ENCODE measurements at places on chromosomes 7 and 10.
A peak's percentile ranks its signal among the peaks of the same experiment; 100 is the strongest.

DNA sequence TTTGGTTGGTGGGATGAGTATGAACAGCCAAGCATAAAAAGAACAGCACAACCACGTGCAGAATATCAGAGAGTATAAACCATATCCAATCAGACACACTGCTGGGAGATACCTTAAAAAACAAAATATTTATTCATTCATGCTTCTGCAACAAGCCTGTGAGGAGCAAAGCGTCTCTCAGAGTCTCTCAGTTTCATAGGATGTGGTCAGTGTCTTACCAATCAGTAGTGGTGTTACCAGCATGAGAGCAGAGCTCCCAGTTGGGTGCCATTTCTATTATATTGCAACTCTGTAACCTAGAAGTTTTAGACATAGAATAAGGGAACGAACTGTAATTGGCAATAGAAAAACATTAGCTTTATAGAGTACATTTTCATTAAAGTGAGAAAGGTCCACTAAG, 445.9 kb upstream of the LRRN3 start:
- no peak for DNase-seq

DNA sequence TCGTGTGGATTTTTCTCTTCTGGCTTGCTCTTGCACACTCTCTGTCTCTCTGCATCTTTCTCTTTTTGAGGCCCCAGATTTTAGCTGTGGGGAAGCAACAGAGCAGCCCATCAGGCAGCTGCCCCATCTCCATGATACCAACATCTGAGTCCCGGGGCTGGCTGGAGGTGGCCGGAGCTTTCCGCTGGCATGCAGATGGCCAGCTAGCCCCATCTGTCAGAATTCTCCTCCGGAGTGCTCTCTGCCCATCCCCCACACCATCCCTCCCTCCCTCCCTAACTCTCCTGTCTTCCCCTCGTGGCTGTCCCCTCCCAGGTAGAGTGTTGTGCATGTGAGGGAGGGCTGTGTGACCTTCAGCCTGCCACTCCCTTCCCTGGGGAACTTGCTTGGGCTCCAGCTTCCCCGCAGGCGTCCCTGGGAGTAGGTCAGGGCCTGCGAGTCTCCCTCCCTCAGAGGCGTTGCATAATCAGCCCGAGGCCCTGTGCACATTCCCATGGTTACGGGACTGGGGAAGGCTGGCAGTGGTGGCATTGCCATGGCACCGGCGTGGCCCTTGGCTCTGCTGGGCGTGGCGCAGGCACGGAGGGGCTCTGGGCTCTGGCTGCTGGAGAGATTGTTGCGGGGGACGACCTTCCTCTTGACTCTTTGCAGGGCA, 24.7 kb downstream of the GHRHR start:
- no peak for DNase-seq

GRCh38 chr10:131098416-131098952, 213.0 kb downstream of the TCERG1L start:
- DNase-seq, result no peak

DNA sequence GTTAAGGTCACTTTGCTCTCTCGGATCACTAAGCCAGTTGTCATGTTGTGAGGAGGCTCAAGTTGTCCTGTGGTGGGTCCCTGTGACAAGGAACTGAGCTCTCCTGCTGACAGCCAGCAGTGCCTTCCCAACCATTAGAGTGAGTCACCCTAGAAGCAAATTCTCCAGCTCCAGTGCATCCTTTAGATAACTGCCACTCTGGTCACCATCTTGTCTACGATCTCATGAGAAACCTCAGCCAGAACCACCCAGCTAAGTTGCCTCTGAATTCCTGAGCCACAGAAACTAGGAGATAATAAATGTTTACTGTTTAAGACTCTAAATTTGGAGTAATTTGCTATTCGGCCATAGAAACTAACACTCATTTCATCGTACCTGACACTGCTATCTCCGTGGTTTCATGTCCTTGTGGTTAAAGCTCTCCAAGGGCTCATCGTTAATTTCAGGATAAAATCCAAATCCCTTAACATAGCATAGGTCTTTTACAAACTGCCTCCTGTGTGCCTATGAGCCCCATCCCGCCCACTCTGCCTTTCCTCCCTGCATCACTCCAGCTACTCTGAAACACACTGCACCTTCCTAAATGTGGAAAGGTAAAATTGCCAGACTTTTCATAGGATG, 56.5 kb upstream of the WIPF3 start:
- DNase-seq, result no peak

- DNase-seq, result no peak
Measured at GRCh38 chr7:83985821-83986220, 208.8 kb downstream of the SEMA3A start.

DNA sequence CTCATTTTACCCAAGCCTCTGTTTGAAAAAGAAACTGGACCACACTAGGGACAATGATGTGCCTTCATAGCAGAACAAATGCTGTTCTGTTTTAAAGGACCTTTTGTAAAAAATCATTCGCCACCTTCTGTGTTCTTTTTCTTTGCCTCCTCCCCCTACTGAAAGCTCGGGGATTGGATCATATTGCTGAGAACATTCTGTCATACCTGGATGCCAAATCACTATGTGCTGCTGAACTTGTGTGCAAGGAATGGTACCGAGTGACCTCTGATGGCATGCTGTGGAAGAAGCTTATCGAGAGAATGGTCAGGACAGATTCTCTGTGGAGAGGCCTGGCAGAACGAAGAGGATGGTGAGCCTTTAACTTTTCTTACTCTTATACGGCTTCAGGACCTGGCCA, 62.2 kb downstream of the POLL start:
- DNase-seq, result no peak

DNA sequence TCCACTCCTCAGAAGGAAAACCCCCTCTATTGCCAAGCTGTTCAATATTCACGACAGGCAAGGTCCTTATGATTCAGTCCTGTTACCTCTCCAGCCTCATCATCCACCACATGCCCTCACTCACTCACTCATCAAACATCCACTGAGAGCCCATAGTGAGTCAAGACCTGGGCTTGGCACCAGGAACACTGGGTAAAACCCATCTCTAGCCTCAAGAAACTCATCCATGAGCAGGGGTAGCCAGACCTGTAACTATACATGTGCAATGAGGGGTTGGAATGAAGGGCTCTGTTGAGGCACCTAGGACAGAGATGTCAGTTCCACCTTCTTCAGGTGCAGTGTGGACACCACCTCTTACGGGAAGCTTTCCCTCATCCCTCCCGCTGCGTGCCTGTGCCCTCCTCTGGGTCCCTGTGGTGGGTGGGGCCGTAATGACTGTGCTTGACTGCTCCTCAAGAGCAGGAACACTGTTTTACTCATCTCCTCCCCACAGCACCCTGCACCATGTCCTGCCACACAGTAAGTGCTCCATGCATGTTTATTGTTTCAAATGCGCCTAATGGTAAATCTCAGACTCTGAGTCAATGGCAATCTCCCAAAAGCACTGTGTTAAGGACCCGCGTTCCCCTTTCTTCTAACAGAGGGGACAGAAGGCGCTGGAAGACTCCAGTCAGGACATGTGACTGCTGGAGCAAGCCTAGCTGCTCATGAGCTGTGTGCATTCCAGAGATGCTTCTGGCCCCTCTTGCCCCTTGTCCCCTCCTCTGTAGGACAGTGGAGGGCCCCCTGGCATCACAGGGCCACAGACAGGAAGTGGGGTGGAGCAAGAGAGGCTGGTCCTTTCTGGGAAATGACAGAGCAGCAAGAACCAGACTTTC, 95.4 kb downstream of the HIPK2 start:
- no peak for DNase-seq

DNA sequence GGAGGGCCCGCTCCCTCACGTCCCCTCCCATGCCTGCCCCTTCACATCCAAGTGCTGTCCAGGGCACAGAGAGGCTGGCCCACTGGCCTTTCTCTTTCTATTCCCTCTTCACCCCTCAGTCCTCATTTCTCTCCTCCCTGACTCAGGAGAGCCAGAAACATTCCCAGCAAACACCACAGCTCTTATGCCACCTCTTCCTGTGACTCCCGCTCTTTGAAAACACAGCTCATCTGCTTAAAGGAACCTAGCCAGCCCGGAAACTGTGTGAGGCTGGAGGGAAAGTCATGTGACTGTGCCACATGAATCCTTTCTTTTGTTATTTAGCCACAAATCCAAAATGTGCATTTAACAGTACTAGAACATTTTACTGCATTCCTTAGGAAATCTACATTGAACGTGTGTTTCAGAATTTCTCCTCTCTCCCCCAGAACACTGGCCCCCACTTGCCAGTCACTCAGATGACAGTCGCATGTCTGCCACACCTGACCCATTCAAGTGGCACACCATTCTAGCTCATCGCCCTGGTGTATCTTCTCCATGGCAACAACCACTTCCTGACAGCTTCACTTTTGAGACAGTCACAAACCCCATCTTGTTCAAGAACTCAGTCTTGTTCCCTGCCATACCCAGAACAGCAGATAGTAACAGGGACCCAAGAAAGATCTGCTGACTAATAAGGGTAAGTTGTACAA, 42.8 kb downstream of the GRB10 start:
- DNase-seq, result peak; percentile 61

DNA sequence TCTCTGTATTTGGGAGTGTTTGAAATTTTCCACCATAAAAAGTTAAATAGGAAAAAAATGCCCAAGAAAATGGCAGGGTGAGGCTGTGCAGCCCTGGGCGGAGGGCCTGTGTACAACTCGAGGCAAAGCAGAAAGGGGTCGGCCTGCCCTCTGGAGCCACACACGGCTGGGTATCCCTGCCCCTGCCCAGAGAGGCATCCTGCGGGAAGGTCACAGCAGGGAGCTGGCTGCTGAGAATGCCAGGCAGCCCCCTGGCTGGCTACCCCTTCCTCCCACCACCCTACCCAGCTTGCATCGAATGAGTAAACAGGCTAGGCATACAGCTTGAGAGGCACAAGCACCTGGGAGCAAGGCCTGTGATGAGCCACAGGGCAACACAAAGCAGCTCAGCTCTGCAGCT, 46.1 kb downstream of the CAMK2B start:
- no peak for DNase-seq

DNA sequence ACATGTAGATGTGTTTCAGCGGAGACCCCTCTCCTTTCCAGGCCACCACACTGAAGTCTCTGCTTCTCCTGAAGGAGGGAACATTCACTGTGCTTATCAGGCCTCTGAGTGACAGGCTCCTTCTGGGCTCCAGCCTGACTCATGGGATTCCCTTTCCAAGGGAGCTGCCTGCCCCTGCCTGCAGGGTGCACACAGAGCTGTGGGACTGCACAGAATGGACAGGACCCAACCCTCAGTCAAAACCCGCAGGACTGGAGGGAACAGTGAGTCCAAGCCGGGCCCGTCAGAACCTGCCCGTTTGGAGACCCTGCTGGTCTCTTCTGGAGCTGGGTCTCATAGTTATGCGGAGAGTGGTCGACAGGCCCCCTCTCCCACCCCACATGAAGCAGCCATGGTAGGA, 32.6 kb downstream of the PLAC9 start:
- DNase-seq, result no peak

GRCh38 chr10:5666008-5666840, at the start of gene ASB13:
TSS of gene ASB13 (minus strand) at chr10:5666595. CDS start at chr10:5666551, 44 bp downstream.
- DNase-seq, result peak; percentile 30

DNA sequence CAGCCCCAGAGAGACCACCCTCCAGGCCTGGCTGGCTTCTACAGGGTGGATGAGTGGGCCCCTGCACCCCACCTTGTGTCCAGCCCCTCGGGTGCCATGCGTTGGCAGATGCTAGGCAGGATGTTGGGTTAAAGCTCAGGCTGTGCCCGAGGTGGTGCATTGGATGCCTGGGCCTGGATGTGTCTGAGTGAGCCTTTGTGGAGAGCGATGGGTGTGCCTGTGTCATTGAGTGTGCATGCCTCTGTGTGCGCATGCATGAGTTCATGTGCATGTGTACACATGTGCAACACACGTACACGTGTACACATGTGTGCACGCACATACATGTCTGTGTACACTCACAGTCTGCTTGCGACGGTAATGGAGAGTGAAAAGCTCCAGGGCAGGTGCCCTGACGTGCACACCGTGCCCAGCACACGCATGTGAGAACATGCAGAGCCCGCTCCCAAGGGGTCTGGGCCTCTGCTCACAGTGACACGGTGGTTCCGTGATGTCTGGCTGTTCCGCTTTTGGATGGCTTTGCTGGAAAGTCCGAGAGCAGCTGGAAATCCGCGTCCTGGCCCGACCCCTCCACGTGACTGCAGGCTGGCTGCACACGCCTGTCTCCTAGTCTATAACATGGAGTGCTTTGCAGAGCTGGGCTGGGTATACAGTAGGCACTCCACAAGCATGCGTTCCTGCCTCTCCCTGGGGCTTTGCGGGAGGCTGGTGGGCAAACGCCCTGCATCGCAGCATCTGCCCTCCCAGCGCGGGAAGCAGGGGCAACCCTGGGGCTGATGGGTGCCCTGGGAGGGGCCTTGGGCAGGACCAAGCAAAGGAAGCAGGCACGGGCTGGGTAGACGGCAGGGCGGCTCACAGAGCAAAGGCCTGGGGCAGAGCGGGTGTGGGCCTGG, 36.9 kb downstream of the ELFN1 start:
- no peak for DNase-seq

DNA sequence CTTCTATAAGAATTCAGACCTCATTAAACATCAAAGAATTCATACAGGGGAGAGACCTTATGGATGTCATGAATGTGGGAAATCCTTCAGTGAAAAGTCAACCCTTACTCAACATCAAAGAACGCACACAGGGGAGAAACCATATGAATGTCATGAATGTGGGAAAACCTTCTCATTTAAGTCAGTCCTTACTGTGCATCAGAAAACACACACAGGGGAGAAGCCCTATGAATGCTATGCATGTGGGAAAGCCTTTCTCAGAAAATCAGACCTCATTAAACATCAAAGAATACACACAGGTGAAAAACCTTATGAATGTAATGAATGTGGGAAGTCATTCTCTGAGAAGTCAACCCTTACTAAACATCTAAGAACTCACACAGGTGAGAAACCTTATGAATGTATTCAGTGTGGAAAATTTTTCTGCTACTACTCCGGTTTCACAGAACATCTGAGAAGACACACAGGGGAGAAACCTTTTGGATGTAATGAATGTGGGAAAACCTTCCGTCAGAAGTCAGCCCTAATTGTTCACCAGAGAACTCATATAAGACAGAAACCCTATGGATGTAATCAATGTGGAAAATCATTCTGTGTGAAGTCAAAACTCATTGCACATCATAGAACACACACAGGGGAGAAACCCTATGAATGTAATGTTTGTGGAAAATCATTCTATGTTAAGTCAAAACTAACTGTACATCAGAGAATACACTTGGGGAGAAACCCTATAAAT, 24.1 kb downstream of the ZNF37A start:
- no peak for DNase-seq

GRCh38 chr7:104442481-104442880, 114.1 kb downstream of the LHFPL3 start:
- no peak for DNase-seq

All from NCI-H510A (cell line).